CD4-positive, alpha-beta T cell treated with Interleukin-21 for 1 hour (primary cell): ENCODE measurements at places on chromosomes 11 and 22.

DNA sequence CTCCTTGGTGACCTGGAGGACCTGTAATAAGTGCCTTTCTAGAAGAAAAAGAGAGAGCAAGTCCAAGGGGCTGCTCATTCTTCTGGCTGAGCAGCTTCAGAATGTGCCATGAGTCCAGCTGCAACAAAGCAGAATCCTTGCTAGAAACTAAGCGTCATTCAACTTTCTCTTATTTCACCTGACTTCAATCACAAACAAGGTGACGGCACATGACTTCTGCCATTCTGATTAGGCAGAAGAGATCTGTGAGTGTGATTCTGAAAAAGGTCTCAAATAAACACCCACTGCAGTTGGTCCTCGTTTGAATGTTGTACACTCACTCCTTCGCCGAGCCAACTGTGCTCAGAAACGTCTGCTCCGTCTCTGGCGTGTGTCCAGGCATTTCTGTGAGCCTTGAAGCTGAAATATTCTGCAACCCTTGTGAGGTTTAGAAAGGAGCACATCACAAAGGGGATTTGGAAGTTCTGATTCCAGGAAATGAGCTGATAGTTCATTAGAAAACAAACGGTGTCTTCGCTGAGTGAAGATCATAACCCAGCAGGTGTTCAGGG is 623.8 kb upstream of the KIRREL3 start:
- no peak for DNase-seq

DNA sequence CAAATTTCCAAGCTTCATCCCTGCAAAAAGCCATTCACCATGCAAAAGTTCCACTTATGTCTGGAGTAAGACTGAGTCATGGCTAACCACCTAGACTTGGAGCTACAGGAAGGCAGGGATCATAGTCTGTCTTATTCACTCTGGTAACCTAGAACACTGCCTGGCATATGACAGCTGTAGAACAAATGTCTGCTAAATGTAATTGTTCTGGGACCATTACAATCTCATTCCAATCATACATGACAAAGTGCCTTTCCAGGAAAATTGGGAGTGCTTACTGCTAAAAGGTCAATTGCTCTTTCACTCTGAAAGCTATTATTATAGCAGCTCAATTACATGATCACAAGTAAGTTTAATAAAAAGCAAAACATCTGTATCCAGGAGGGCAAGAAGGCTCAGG is 99.1 kb upstream of the CHRM4 start:
- no peak for DNase-seq

DNA sequence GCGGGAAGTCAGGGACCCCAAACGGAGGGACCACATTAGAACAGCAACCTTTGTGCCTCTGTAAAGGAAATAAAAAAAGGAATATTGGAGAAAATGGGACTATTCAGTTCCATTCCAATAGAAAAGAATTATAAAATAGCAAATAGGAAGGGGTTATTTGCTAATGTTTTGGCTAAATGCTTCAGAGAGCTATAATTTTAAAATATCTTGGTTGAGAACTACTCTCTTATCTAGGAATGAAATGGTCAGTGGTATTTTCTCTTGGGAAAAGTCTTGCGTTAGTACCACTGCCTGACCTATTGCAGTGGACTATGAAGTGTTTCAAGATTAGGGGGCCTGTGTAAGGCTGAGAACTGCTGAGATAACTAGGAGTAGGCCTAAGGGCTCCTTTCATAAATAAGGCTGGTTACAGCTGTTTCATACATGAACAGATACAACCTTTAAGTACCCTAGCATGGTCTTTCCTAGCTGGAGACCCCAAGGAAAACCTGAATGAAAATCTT is 6.9 kb upstream of the WEE1 start:
- DNase-seq: no peak

- no peak for DNase-seq
Observed at GRCh38 chr11:27354359-27354965, 8.6 kb downstream of the CCDC34 start.

GRCh38 chr11:125455851-125456250 is 40.2 kb downstream of the FEZ1 start:
- DNase-seq: no peak

- DNase-seq: no peak
Observed at GRCh38 chr11:123454796-123455195, 24.7 kb downstream of the GRAMD1B start.

- no peak for DNase-seq
Observed at GRCh38 chr11:122189229-122189628, 73.2 kb upstream of the BLID start.

- no peak for DNase-seq
Observed at GRCh38 chr22:30918761-30919160, 49.8 kb downstream of the MORC2 start.

- DNase-seq: no peak
Observed at GRCh38 chr11:21148376-21148775, 479.0 kb downstream of the NELL1 start.

DNA sequence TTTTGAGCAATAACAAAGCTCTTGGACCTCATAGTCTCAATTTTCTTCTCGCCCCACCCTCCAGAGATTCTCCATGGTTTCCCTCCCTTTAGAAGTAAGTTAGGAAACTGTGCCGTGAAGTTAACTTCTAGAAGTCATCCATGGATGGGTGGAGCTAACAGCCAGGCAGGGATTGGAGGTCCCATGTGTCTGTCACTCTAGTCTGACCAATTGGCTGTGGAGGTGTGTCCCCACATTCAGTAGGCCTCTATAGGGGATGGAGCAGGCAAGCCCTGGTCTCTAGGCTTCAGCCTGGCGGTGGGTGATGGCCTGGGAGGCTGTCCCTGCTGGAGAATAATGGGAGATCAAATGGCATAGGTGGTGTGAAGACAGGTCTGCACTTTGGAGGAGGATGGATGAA is 50.7 kb downstream of the TP53I11 start:
- DNase-seq: peak; percentile 45

DNA sequence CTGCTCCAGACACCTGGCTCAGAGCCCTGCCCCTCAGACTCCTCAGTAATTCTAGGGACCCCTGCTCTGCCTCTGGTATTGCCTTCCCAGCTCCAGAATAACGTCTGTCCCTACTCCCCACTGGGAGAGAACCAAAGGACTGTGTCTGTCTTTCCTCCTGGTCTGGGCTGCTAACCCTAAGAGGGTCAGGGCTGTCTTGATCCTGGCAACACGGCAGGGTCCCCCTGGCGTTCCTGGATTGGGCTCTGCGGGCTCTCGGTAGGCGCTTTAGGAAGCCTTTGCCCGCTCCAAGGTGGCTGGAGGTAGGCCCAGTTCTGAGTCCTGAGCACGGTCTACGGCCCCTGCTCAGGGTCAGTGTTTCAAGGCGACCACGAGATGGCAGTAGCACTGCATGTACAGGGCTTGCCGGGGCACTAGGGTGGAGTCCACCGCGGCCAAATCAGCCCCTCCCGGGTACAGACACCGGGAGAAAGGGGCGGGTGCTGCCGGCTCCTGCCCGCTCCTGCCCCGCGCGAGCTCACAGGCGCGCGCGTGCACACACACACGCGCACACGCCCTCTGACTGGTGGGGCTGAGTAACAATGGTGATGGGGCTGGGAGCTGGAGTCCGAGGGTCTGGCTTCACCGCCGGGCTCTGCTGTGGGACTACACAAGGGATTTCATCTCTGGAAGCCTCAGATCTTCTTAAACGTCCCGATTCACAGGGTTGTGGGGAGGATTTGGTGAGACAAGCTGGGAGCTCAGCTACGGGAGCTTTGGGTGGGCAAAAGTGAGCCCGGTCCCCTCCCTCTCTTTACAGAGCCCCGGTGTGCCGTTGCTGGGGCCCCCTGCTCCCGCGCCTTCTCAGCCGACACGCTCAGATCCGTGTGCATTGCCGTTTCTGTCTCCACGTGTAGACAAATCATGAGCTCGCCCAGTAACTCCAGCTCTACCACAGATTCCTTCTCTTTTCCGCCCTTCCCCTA is 30.1 kb upstream of the HMOX1 start:
- DNase-seq: peak; percentile 90

DNA sequence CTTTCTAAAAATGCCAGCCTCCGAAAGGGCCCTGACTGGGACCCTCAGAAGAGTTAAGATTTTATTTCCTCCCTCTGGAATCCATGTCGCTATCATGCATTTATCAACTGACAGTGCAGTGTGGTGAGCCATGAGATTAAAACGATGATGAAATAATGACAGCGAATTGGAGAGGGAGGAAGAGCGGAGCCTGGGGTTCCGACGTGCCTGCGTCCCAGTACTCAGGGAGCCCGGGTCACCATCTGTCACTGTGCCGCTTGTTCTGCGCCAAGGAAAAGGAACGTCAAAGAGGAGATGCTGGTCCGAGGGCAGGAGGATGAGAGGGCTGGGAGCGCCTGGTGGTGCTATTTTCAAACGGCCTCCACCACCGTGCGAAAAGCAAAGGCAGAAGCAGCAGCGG is 46.2 kb downstream of the MACROD1 start:
- DNase-seq: no peak

GRCh38 chr11:33931067-33931466 is 39.2 kb upstream of the LMO2 start:
- DNase-seq: no peak

DNA sequence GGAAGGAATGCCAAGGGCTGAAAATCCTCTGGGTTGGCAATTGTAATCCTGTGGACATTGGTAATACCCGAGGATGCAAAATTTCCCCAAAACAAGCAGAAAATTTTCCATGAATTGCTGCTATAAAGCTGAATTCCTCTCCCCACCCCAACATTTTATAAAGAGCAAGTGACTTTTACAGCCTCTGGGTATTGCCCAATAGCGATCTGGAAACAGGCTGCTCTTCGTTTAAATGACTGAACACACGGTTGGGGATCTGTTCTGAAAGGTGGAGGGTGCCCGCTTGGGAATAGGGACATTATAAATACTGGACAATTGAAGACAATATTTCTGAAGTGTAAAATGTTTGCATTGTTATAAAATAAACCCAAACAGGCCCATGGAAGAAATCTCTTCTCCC is 20.6 kb downstream of the EHF start:
- DNase-seq: no peak

GRCh38 chr11:13679768-13680167 is 11.3 kb downstream of the FAR1 start:
- no peak for DNase-seq

DNA sequence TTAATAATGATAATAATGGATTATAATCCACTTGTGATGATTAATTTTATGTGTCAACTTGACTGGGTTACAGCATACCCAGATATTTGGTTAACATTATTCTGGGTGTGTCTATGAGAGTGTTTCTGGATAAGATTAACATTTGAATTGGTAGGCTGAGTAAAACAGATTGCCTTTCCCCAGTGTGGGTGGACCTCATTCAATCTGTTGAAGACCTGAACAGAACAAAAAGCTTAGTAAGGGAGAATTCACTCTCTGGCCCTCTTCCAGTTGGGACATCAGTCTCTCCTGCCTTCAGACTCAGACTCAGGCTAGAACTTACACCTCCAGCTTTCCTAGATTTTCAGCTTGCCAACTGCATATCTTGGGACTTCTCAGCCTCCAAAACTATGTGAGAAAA is 37.3 kb upstream of the RRAS2 start:
- DNase-seq: no peak

GRCh38 chr22:42881298-42881697 is 24.2 kb upstream of the ARFGAP3 start:
- DNase-seq: no peak

GRCh38 chr22:43179911-43180195 is 7.1 kb downstream of the TTLL12 start:
- DNase-seq: no peak

DNA sequence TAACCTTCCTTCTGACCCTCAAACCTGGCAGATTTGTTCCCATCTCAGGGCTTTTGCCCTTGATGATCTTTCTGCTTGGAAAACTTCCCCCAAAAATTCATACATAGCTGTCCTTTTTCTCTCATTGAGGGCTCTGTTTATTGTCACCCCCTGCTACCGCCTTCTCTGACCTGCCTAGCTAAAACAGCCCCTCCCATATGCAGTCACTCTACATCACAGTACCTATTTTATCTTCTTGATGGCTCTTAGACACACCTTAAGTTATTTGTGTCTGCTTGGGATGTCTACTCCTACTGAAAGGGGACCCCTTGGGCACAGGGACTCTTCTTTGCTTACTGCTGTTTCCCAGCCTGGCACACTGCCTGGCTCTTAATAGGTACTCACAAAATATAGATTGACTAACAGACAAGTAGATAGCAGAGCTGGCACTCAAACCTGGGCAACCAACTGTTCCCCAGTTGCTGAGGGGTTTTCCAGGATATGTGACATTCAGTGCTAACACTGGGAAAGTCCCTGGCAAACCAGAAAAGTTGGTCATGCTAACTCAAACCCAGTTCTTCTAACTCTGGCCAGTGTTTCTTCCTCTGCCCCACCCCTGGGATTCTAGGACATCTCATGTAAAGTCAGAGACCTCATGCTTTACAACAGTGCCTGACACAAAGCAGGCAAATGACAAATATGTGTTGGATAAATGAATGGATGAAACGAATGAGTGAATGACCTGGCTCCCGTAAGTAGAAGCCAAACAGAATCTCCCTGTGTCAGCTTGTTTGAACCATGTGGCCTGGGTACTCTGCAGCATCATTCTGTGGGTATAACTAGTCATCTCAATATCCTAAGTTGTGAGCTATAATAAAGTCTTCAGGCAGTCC is 19.8 kb upstream of the FJX1 start:
- no peak for DNase-seq

GRCh38 chr22:36160499-36160942 is at the start of gene APOL3:
APOL3 (minus strand) TSS chr22:36160755; CDS start chr22:36149055, 11,700 bp downstream.
- DNase-seq: peak; percentile 74

GRCh38 chr22:45149671-45150070 is 14.1 kb upstream of the NUP50 start:
- DNase-seq: no peak

DNA sequence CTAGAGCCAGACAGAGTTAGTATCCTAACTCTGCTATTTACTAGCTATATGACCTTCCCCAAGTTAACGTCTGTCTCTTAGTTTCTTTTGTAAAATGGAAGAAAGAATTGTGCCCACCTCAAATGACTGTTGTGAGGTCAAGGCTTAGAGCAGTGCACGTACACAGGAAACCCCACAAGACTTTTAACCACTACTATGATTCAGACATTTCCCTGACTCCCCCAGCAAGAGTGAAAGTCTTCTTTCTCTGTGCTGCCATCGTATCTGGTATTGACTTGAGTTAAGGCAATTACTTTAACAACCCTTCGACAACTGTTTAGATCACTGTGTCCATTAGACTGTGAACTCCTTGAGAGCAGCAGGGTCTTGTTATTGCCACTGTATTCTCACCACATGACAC is 2.6 kb upstream of the OR52W1 start:
- DNase-seq: peak; percentile 18

DNA sequence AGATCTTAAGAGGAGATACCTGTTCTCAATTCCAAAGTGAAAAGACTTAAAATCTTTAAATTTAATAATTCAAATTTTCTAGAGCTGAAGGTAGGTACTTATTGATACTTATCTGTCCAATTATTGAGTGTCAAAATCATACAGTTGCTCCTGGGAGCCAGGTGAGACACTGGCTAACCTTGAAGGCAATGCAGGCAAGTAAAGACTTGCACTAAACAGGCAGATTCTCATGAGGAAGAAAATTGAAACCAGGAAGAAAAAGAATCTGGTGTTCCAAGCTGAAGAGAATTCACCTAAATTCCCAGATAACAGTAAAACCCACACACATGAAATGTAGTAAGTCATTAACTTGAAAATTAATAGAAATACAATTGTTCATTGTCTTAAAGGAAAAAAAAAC is 30.3 kb downstream of the VSIG10L2 start:
- no peak for DNase-seq

- peak; percentile 82 for DNase-seq
Observed at GRCh38 chr11:6667733-6668374, 12.2 kb upstream of the DCHS1 start.

- DNase-seq: no peak
Observed at GRCh38 chr22:47066616-47066905, 304.1 kb downstream of the TBC1D22A start.

- DNase-seq: peak; percentile 54
Observed at GRCh38 chr11:65593518-65594414, 1.8 kb downstream of the KCNK7 start.

GRCh38 chr11:117664897-117665296 is 132.1 kb downstream of the DSCAML1 start:
- no peak for DNase-seq
